Activated CD4-positive, alpha-beta T cell treated with anti-CD3 and anti-CD28 coated beads, Interleukin-2, amount 50 U/mL, for 1 hour (primary cell): ENCODE measurements at places on chromosomes 5 and 9.

- no peak for DNase-seq
Measured at GRCh38 chr5:69206528-69207190, 17.3 kb downstream of the CENPH start.

- no peak for DNase-seq
Measured at GRCh38 chr5:13976223-13976622, 31.7 kb upstream of the DNAH5 start.

- DNase-seq, result no peak
Measured at GRCh38 chr5:73483676-73484075, 14.6 kb upstream of the BTF3 start.

GRCh38 chr5:110823571-110823970, 84.8 kb downstream of the SLC25A46 start:
- no peak for DNase-seq

GRCh38 chr9:135889564-135890189, 17.7 kb downstream of the CAMSAP1 start:
- DNase-seq, result no peak

GRCh38 chr5:142016556-142016955, 3.7 kb upstream of the GNPDA1 start:
- DNase-seq, result peak; percentile 23

- DNase-seq, result no peak
Measured at GRCh38 chr9:109020581-109021511, 7.5 kb upstream of the CTNNAL1 start.

DNA sequence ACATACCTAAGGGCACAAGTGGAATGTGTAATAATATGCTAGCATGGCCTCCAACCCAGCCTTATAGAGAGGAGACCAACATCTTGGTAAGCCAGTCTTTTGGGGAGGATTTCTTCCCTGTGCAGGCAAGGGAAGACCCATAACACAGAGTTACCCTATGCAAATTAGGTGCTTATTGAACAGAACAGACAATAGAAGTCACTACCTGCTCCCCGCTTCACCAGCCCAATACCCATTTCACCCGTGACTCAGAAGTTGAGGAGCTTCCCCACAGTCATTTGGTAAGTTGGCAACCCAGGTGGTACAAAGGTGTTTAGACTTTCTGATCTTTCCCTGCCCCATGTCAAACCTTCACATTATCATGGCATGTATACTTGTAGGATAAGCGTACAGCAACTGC, 44.6 kb downstream of the AOPEP start:
- no peak for DNase-seq

GRCh38 chr5:172005708-172006320, 624 bp downstream of the FBXW11 start:
- DNase-seq, result peak; percentile 18

DNA sequence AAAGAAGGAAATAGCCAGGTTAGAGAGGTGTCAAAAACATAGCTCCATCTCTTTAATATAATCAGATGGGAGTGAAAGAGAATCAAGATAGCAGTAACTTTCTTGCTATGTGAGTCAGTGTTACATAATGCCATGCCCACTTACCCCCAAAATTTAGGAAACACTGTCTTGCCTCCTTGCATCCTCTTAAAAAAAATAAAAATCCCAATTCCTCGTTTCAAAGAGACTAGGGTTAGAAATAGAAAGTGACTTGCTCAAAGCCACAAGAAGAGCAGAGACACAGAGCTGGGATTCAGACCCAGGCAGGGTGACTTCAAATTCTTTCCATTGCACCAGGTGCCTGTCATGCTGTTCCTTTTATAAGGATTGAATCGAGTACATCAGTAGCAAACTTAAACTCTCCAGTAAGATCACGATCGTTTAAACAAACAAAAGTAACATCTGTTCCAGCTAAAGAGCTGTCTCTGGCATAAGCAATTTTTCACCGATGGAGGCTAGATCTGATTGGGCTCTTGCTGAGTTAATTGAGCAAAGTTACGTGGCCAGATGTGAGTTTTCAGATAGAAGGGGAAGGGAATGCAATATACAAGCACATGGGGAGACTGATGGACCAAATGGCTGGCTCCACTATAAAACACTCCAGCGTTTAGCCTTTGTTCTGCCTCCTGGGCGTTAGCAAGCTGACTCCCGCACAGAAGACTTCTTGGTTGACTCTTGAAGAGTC, 176.9 kb downstream of the PALM2AKAP2 start:
- DNase-seq, result no peak

- DNase-seq, result no peak
Measured at GRCh38 chr5:132776938-132777208, 166 bp downstream of the SEPTIN8 start.

DNA sequence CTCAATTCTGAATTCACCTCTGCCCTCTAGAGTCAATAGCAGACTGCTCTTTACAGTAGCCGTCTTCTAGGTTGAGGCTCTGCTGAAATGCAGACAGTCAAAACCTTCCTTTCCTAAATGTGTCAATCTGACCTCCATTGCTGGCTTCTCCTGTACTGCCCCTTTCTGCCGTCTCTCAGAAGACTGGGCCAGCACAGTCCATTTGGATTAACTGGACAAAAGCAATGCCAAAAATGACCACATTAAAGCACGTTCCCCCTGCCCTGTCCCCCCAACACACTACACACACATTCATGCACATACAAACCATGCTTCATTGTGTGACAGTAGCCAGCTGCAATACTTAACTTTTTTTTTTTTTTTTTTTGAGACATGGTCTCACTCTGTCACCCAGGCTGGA, 130.2 kb upstream of the LIFR start:
- DNase-seq, result no peak

- DNase-seq, result no peak
Measured at GRCh38 chr9:128088253-128088945, 20.4 kb downstream of the SLC25A25 start.
